ENCODE measurements at places on chromosomes 13 and 19.

- no peak overlapping the region for H3K4me3 ChIP-seq
- peaks cover 58% of the 10 kb centered on the region for H3K36me3 ChIP-seq
- no peak for DNase-seq
- H3K27me3 ChIP-seq = no peaks in the 10 kb centered on the region
These were observed 2.4 kb downstream of the COX7A1 start for GRCh38 chr19:36149673-36150406.

DNA sequence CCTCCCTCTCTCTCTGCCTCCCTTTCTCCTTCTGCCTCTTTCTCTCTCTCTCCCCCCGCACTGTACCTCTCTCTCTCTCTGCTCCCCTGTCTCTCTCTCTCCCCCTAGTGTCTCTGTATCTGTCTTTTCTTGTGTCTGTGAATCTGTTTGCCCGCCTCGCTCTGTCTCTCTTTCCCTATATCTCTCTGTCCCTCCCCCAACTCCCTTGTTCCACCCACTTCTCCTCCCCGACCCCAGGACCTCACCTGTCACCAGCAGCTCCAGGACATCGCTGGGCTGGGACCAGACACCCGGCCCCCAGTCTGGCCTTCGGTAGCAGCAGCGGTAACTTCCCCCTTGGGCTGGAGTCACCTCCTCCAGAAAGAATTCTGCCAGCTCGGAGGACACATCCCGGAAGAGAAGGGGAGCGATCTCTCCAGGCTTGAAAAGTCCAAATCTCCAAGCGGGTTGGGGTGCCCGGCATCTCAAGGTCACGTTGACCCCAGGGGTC lies 3.9 kb downstream of the OSCAR start:
- no peak for DNase-seq
- H3K27ac ChIP-seq = no peak overlapping the region
- peaks cover 5% of the 10 kb centered on the region for H3K4me1 ChIP-seq
- peaks cover 10% of the 10 kb centered on the region for H3K27me3 ChIP-seq
- peak overlapping the region; percentile 35 for H3K4me3 ChIP-seq
- no peaks in the 10 kb centered on the region for H3K36me3 ChIP-seq

DNA sequence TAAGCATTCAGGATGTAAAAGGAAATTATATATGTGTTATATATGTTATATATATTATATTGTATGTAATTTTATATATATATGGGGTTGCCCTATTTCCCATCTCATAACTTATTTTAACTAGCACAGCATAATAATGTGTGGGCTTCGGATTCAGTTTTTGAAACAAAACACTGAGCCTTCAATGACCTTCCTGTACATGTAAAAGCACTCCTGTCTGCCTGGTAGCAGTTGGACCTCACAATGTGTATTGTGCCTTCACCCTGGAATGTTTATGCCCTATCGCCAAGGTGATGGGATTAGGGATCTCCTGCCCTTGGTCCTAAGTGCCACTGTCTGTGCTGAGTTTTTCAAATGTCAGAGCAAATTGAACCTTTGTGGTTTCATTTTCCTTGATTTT lies 968.8 kb downstream of the TUBA3C start:
- no peaks in the 10 kb centered on the region for H3K36me3 ChIP-seq
- H3K27me3 ChIP-seq = no peaks in the 10 kb centered on the region
- no peaks in the 10 kb centered on the region for H3K4me1 ChIP-seq
- H3K27ac ChIP-seq = no peak overlapping the region

GRCh38 chr13:89880201-89880600 lies 1467.3 kb upstream of the MIR17HG start:
- H3K27ac ChIP-seq = no peak overlapping the region
- no peak overlapping the region for H3K4me3 ChIP-seq
- H3K27me3 ChIP-seq = no peaks in the 10 kb centered on the region
- no peak for DNase-seq

- no peaks in the 10 kb centered on the region for H3K36me3 ChIP-seq
- no peak overlapping the region for H3K27ac ChIP-seq
- H3K27me3 ChIP-seq = no peaks in the 10 kb centered on the region
- no peak overlapping the region for H3K4me3 ChIP-seq
- peaks cover 34% of the 10 kb centered on the region for H3K4me1 ChIP-seq
These were observed 21.1 kb downstream of the LATS2 start for GRCh38 chr13:21040120-21040826.

- no peak overlapping the region for H3K27ac ChIP-seq
- H3K4me3 ChIP-seq = no peak overlapping the region
- H3K36me3 ChIP-seq = no peaks in the 10 kb centered on the region
- no peak for DNase-seq
These were observed 172.7 kb downstream of the SPRY2 start for GRCh38 chr13:80168089-80168850.

GRCh38 chr19:55112777-55113569 lies 4.5 kb downstream of the PPP1R12C start:
- peak overlapping the region; percentile 87 for H3K27ac ChIP-seq
- H3K27me3 ChIP-seq = no peaks in the 10 kb centered on the region
- DNase-seq = no peak
- no peak overlapping the region for H3K4me3 ChIP-seq

DNA sequence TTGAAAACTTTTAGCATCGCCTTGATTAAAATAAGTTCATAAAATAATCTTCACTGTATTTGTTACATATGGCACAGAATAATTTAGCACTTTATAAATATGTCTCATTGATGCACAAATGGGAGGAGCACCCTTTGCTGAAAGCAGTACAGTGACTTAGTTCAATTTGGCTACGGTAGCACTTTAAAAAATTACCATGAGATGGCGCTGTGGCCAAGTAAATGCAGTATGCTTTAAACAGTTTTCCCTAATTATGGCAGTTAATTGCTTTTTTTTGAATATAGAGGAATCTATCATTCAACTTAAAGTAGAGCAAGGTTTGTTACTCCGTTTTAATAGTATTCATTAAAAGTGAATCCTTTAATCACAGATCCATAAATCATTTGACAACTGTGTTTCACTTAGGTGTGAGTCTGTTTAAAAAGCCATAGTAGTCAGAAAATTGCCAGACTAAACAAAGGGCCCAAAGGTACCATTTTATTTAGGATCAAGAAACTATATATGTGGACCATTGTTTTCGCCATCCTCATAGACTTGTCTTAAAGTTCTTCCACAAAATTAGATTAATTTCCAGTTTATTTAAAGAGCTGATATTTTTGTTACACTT lies 34.7 kb upstream of the ESD start:
- H3K36me3 ChIP-seq = peaks cover 3% of the 10 kb centered on the region
- peak; percentile 64 for DNase-seq
- no peaks in the 10 kb centered on the region for H3K4me1 ChIP-seq
- H3K27ac ChIP-seq = no peak overlapping the region
- no peaks in the 10 kb centered on the region for H3K27me3 ChIP-seq

DNA sequence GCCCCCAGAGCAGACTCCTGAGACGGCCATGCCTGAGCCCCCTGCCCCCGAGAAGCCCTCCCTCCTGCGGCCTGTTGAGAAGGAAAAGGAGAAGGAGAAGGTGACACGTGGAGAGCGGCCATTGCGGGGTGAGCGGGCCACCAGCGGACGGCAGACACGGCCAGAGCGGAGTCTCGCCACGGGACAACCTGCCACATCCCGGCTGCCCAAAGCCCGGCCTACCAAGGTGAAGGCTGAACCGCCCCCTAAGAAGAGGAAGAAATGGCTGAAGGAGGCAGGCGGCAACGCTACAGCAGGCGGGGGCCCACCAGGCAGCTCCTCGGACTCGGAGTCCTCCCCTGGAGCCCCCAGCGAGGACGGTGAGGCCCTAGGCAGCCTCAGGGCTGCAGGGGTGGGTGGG lies 24.1 kb downstream of the RRAS start:
- H3K36me3 ChIP-seq = peaks cover 53% of the 10 kb centered on the region
- no peak for DNase-seq
- no peak overlapping the region for H3K4me3 ChIP-seq
- H3K4me1 ChIP-seq = no peaks in the 10 kb centered on the region
- H3K27me3 ChIP-seq = no peaks in the 10 kb centered on the region

GRCh38 chr13:35723053-35723461 lies 246.6 kb upstream of the MAB21L1 start:
- H3K4me3 ChIP-seq = no peak overlapping the region
- DNase-seq = no peak
- H3K36me3 ChIP-seq = no peaks in the 10 kb centered on the region
- H3K27me3 ChIP-seq = no peaks in the 10 kb centered on the region
- peak overlapping the region; percentile 45 for H3K27ac ChIP-seq

GRCh38 chr19:19214892-19215291 lies 3.1 kb downstream of the NCAN start:
- H3K4me1 ChIP-seq = no peaks in the 10 kb centered on the region
- no peak for DNase-seq
- no peak overlapping the region for H3K27ac ChIP-seq
- H3K27me3 ChIP-seq = peaks cover 3% of the 10 kb centered on the region
- no peaks in the 10 kb centered on the region for H3K36me3 ChIP-seq

- H3K27me3 ChIP-seq = no peaks in the 10 kb centered on the region
- H3K36me3 ChIP-seq = no peaks in the 10 kb centered on the region
- H3K4me1 ChIP-seq = no peaks in the 10 kb centered on the region
- H3K4me3 ChIP-seq = no peak overlapping the region
These were observed 72.6 kb downstream of the SIPA1L3 start for GRCh38 chr19:37979547-37980082.

DNA sequence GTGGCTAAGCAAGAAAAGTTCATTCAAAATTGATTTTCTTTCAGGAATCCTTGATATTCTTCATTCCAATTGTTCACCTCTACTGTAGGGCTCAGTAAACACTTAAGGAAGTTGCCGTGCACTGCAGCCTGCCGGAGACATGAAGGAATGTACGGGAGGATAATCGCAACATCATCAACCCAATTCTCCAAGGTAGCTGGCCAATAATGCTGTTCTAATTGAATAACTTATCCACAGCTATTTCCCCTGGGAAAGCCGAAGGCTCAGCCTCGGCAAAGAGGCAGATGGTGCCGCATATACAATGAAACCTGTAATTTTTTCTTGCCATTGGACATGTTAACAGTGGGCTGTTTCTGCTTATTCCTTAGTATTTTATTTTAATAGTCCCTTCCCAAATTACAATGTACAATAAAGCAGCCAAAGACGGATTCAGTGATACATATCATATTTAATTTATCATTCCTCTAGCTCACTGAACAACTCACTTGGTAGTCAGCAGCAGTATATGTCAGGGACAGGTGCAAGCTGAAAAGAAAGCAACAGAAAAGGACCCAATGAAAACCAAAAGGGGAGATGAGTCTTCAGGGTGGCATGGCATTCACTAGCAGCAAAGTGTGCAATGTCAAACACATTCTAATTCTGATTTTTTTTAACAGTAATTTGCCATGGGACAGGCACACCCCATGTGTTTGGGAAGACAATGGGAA lies 420.5 kb upstream of the KLF12 start:
- H3K36me3 ChIP-seq = no peaks in the 10 kb centered on the region
- H3K27me3 ChIP-seq = no peaks in the 10 kb centered on the region
- H3K27ac ChIP-seq = no peak overlapping the region
- H3K4me1 ChIP-seq = no peaks in the 10 kb centered on the region
- no peak overlapping the region for H3K4me3 ChIP-seq

GRCh38 chr13:113863524-113864272 lies at the start of gene GAS6:
Gene GAS6, minus strand, starts transcription at chr13:113864076. Its CDS starts 156 bp downstream, at chr13:113863920.
- H3K4me1 ChIP-seq = peaks cover 22% of the 10 kb centered on the region
- peak within 1 kb of the TSS; percentile 96 for H3K27ac ChIP-seq
- H3K27me3 ChIP-seq = no peaks in the 10 kb centered on the region
- DNase-seq = peak; percentile 83

GRCh38 chr19:51253088-51253806 lies 2.4 kb downstream of the SIGLECL1 start:
- no peak overlapping the region for H3K27ac ChIP-seq
- no peaks in the 10 kb centered on the region for H3K36me3 ChIP-seq
- DNase-seq = no peak
- H3K27me3 ChIP-seq = no peaks in the 10 kb centered on the region
- H3K4me3 ChIP-seq = no peak overlapping the region

DNA sequence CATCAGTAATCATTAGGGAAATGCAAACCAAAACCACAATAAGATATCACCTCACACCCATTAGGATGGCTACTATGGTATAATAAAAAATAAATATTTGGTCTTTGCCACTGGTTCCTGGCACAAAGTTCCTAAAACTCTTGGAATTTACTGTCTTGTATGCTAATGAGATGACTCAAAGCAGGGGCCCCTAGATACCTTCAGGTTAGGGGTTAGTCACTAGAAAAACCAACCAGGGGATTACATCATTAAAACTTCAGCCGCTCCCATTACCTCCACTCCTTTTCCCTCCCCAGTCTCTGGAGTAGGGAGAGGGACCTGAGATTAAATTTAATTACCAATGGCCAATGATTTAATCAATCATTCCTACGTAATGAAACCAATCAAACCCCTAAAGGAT lies 49.6 kb downstream of the THSD1 start:
- no peak for DNase-seq
- no peaks in the 10 kb centered on the region for H3K36me3 ChIP-seq
- H3K4me1 ChIP-seq = no peaks in the 10 kb centered on the region

DNA sequence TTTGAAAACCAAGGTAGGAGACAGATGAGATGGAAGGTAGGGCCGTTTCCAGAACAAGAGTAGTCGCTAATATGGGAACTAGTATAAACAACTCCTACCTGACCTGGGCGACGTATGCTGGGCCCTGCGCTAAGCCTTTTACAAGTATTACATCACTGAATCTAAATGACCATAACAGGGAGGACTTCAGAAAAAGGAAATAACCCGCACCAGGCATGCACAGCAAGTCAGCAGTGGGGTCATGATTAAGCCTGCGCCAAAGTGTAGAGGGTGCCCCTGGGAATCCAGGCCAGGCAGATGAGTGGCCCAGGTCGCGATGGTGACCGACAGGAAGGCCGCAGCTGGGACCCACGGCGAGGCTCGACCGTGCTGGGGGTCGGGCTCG lies 613 bp downstream of the ATP13A1 start:
- peaks cover 16% of the 10 kb centered on the region for H3K36me3 ChIP-seq
- DNase-seq = no peak

DNA sequence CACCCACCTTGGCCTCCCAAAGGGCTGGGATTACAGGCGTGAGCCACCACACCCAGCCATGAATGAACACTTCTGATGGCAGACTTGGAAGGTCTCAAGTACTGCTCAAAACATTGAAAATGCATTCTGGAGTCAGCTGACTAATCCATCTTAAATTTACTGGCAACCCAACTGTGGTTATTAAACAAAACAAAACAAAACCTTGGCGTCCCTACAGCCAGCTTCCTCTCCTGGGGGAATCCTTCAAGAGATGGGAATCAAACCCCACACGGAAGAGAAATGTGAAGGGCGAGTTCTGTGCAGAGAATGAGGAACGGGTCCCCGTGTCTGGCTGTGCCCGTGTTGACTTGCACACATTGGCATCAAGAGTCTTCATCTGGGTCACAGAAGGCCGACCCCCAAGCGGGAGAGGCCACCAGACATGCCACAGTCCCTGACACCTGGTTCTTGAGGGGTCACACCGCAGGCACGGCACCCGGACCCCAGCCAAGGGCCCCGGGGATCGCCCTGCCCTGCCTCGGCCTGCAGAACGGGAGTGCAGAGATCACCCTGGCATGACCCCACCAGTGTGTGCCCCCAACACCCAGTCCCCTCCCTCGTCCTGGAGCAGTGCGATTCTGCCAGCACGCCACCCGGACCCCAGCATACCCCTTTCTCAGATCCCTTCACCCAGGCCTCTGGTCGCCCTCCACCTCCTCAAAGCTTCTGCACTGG lies 3.2 kb downstream of the MAP2K2 start:
- H3K4me3 ChIP-seq = no peak overlapping the region
- no peak for DNase-seq
- H3K27me3 ChIP-seq = no peaks in the 10 kb centered on the region
- peaks cover 16% of the 10 kb centered on the region for H3K4me1 ChIP-seq
- peaks cover 29% of the 10 kb centered on the region for H3K36me3 ChIP-seq

GRCh38 chr13:113394339-113394640 lies 30.4 kb upstream of the GRTP1 start:
- H3K36me3 ChIP-seq = no peaks in the 10 kb centered on the region
- H3K4me1 ChIP-seq = peaks cover 14% of the 10 kb centered on the region
- H3K4me3 ChIP-seq = peak overlapping the region; percentile 80
- H3K27me3 ChIP-seq = no peaks in the 10 kb centered on the region
- no peak overlapping the region for H3K27ac ChIP-seq
- DNase-seq = no peak
